ENCODE measurements at places on chromosomes 7 and 10.

GRCh38 chr10:11104772-11105675, 87.4 kb downstream of the CELF2 start:
- DNase-seq = no peak

GRCh38 chr7:28798274-28798673, 159.9 kb downstream of the TRIL start:
- DNase-seq = no peak

- DNase-seq = no peak
Observed at GRCh38 chr7:76513817-76514799, 3.8 kb downstream of the UPK3B start.

GRCh38 chr7:6497994-6498393, 50.2 kb upstream of the DAGLB start:
- no peak for DNase-seq

- DNase-seq = peak; percentile 64
Observed at GRCh38 chr10:102673819-102674511, 29.7 kb downstream of the TRIM8 start.

DNA sequence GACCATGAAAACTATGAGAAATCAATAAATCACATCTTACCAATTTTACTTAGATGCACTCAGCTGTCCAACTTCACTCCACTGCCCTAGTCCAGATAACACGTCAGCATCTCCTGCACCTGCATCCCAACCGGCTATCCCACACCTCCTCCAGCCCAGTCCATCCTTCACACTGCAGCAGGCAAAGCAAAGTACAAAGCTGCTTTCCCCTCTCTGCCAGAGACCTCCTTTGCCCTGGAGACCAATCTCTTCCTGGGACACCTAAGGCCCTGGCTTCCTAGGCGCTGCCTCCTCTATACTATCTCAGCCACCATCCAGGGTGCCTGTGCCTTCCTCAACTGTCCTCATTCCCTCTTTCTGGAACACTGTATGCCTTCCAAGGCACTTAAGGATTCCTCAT, 90.3 kb upstream of the DDC start:
- no peak for DNase-seq

DNA sequence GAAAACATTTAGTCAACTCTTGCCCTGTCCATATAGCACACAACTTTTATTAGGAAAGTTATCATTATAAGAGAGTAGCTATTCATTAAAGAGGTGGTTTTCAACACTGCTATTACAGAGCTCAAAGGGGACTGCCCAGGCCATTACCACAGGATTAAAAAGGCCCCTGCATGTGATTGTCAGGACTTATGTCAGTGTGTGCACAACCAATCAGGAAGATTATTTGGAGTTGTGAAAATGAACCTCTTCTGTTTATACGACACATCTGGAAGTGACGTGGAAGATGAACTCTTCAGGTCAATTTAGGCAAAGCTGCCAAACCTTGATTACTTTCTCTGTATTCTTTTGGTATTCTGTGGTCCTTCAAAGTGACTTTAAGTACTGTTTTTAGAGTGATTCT, 14.7 kb downstream of the CCNY start:
- no peak for DNase-seq

GRCh38 chr7:44372560-44373417, 47.4 kb upstream of the CAMK2B start:
- DNase-seq = no peak

DNA sequence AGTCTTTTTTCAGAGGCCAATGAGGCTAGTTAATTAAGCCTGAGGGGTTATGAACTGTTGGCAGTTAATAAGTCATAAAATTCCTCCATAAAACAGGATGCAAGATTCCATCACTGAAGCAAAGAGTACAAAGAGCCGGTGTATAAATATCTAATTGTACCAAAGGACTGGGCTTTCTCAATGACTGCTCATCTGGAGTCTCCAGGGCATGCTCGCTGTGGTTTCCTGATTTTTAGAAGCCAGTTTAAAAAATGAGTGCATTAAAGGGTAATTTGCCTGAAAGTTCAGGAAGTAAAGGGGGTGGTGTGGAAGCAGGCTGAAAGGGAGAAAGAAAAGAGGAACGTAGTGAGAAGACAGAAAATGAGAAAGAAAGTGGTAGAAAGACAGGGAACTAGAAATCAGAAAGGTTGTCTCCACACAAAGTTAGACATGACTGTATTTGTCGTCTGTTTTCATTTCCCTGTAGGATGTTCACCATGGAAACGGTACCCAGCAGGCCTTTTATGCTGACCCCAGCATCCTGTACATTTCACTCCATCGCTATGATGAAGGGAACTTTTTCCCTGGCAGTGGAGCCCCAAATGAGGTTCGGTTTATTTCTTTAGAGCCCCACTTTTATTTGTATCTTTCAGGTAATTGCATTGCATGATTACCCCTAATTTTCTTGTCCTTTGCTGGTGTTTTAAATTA, 282.3 kb downstream of the TWIST1 start:
- DNase-seq = no peak

GRCh38 chr10:96497391-96497790, 16.3 kb downstream of the TLL2 start:
- no peak for DNase-seq

DNA sequence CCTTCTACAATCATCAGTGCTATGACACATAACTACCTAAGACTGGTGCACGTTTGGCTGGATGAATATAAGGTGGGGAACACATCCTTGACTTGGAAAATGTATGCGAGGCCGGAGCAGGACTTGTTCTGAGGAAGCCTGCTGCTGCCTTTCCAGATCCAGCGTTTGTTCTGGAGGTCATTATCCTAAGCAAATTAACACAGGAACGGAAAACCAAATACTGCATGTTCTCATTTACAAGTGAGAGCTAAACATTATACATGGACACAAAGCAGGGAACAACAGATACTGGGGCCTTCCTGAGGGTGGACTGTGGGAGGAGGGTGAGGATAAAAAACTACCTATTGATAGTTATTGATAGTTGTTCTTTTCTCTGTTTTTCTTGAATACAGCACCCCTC, 10.8 kb upstream of the GALNT11 start:
- no peak for DNase-seq

DNA sequence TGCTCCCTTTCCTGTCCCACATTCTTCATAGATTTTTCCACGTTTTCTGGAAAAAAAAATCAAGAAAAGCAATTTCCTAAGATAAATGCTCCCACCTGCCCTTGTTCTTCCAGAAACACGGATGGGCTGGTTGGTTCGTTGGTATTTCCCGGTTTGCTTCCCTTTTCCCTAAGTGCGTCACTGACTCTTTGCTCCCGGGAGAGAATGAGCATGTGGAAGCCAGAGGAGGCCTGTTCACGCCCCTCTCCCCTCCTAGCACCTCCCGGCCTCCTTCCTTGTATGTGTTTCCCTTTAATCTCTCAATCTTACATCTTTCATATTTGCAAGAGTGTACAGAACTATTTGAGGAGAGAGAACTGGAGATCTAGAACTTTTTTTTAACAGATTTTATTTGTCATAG, 442.0 kb downstream of the GFRA1 start:
- DNase-seq = peak; percentile 34

DNA sequence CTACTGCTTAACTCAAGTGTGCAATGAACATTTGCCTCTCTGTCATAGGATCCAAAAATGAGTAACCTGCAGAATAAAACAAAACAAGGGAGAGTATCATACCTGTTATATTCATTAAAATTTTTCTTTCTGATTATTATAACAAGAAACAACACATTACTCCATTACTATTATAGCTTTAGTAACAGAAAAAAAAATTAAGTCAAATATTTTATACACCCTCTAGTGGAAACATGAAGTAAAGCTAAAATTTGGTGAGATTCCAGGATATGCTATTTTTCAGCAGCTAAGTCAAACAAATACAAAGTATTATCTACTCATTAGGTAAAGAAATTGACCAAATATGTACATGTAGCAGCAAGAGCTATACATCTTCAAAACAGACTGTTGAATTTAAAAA, 56.3 kb downstream of the PDZD8 start:
- DNase-seq = no peak

GRCh38 chr10:101000915-101001658, 1.5 kb downstream of the LZTS2 start:
- DNase-seq = peak; percentile 86

DNA sequence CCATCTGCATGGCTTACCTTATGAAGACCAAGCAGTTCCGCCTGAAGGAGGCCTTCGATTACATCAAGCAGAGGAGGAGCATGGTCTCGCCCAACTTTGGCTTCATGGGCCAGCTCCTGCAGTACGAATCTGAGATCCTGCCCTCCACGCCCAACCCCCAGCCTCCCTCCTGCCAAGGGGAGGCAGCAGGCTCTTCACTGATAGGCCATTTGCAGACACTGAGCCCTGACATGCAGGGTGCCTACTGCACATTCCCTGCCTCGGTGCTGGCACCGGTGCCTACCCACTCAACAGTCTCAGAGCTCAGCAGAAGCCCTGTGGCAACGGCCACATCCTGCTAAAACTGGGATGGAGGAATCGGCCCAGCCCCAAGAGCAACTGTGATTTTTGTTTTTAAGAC, 12.4 kb downstream of the DUSP5 start:
- no peak for DNase-seq
